ENCODE measurements at places on chromosomes 3 and 15. TPM values are rescaled to one million over a fixed set of nuclear protein-coding genes. Genes with fewer than 3 reads are reported as not detected.
A peak's percentile ranks its signal among the peaks of the same experiment; 100 is the strongest.

DNA sequence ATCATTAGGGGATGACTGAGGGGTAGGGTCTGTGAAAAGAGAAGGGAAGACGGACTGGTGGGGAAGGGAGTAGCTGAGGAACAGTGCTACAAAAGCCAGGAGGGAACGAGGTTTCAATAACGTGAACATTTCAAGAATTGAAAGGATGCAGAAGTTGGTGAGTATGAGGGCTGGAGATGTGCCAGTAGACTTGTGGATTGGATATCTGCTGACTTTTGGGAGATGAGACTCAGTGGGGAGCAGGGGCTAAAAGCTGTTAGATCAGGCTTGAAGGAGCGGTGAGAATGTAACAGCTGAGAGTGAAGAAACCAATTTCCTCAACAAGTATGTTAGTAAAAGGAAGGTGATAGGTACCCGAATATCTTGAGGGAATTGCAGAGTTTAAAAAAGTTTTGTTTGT, 65.2 kb downstream of the GTPBP8 start:
- no peak for DNase-seq

GRCh38 chr15:56587686-56588085, 122.7 kb upstream of the MNS1 start:
- DNase-seq = no peak

- DNase-seq = peak; percentile 73
Observed at GRCh38 chr15:66650433-66650832, 51.6 kb upstream of the SMAD6 start.

DNA sequence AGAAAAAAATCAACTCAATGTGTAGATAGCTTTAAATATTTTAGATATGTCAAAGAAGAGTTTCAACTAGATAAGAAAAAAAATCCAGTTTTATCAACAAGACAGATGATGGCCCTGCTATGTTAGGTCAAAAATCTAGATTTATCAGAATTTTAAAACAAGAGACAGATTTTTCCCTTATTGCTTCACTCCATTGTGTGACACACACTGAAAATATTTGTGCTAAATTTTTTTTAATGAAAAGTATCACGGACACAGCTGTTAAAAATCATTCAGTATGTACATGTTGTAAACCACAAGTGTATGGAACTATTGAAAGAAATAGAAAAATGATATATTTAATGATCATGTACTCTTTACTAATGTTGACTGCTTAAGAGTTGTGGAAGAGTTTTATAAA, 43.6 kb downstream of the FOXB1 start:
- DNase-seq = no peak

DNA sequence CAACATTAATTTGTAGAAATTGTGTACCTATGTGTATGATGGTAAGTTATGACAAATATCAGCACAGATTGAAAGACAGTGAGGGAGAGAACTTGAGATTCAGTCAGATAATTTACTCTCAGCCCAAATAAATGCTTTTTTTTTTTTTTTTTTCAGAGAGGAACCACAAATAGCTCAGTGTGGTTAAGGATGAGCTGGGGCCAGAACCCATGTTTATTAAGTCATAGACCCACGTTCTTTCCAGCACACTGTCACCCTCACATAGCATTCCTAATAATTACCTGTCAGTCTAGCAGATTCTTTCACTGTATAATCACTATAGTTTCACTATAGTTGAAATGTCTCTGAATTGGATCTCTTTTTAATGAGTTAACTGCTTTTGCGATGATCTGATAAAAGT, 246.1 kb downstream of the ZIC1 start:
- DNase-seq = no peak

COL7A1 gene
- total RNA-seq = 3.4 TPM

GRCh38 chr3:143222505-143222904, 102.9 kb downstream of the CHST2 start:
- DNase-seq = no peak

GRCh38 chr15:60476713-60477112, 2.2 kb downstream of the ICE2 start:
- DNase-seq = no peak

DNA sequence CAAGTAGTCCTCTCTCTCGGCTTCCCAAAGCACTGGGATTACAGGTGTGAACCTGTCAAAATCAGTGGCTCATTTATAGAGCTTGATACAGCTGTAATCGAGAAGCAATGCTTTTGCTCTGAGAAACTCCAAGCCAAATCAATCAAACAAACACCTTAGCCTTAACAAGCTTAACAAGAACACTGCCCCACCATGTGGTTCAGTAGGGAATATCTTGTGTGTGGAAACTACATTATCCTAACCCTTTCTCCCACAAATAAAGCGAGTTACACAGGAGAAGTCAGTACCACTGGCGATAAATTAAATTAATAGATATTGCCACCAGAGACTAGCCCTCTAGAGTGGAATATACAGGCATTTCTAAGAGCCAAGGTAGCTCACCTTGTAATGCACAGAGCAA, 13.9 kb downstream of the CDAN1 start:
- DNase-seq = no peak

DNA sequence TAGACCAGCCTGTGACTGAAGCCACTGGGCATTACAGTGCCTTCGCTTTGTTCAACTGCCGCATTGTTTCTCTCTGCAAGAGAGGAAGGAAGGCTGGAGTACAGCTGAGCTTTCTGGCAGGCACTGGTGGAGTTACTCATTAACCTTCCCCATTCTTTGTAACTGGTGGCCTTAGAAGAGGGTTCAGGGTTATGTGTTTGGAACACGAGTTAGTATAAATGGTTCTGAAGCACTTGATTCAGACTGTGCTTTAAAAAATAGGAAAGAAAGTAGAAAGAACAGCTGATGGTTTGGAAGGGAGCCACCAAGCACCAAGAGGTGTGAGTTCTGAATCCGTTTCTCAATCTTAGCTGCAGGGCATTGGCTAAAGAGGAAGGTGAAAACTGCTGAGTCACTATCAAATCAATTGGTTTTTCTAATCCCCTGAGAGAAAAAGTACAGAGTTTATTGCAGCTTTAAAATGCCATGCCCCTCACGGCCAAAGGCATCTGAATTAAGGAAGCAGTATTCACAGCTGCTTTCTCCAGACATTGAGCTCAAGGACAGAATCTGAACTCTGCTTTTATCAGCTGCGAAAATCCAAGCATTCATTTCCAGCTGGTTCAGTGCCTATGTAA, 3.6 kb downstream of the HGD start:
- DNase-seq = peak; percentile 69

- no peak for DNase-seq
Observed at GRCh38 chr3:42070524-42070923, 20.6 kb upstream of the TRAK1 start.

SLC22A13 gene
- total RNA-seq = 0.27 TPM

GRCh38 chr15:48177383-48177765, 721 bp downstream of the MYEF2 start:
- no peak for DNase-seq

- DNase-seq = no peak
Observed at GRCh38 chr3:32442766-32443165, 51.1 kb downstream of the CMTM7 start.

CFAP20DC gene
- total RNA-seq = 0.30 TPM

- no peak for DNase-seq
Observed at GRCh38 chr3:99867594-99868310, 50.1 kb downstream of the CMSS1 start.

DNA sequence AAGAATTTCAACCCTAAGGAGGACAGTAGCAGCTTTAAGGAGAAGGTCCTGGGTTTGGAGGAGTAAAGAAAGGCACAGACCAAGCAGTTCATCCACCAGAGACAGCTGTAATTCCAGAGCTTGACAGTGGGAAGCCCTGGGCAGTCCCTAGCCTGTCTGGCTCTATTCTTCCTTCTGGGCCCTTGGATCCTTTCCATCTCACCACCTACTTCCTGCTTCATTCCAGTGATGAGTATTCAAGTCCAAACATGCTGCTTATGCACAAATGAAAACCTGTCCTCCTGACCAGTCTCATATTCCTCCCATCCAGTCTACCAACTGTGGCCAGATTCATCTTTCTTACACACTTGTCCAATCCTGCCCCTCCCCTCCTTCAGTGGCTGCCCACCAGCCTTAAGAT, 171.4 kb downstream of the CNTN3 start:
- no peak for DNase-seq

DNA sequence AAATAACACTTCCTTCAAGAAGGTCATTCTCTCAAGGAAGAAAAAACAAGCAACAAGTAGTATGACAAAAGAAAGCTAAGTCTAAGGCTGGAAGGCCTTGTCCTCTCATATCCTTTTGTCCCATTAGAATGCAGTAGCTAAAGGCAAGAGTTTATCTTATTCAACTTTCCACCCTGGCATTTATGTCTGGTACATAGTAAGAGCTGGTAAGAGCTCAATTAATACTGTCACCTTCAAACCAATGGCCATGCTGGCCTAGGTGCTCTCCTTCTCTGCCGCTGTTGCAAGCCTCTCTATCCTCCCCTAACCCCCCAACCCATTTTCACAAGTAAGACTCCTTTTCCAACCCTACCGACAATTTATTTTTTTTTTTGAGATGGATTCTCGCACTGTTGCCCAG, 81.9 kb downstream of the LRRFIP2 start:
- DNase-seq = no peak

DNA sequence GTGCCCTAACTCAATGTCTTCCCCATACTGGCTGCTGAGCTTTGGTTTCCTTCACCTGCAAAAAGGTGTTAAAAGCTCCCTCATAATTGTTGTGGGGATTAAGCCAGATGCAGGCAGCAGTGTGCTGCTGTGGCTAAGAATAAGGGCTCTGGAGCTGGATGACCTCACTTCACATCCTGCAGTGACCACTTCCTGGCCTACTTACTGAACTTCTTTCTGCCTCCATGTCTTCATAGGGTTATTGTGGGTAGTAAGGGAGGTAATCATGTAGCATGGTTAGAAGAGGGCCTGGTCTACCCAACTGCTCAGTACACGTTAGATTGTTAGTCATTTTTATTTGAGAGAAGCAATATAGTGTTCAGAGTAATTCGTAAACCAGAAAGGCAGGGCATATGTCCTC, 18.4 kb downstream of the GYG1 start:
- DNase-seq = no peak

DNA sequence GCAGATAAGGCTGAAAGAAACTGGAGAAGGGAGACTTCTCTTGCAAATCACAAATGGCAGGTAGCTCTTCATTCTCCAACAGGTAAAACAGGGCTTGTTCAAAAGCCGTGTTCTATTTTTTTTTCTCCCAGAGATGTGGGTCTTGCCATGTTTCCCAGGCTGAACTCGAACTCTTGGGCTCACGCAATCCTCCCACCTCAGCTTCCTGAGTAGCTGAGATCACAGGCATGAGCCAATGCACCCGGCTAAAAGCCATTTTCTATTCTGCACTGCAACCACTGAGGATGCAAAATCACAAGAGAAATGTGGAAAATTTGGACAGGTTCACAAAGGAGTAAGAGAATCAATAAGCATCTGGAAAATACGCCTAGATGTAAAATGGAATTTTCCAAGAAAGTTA, 19.5 kb downstream of the EIF4E3 start:
- no peak for DNase-seq

DNA sequence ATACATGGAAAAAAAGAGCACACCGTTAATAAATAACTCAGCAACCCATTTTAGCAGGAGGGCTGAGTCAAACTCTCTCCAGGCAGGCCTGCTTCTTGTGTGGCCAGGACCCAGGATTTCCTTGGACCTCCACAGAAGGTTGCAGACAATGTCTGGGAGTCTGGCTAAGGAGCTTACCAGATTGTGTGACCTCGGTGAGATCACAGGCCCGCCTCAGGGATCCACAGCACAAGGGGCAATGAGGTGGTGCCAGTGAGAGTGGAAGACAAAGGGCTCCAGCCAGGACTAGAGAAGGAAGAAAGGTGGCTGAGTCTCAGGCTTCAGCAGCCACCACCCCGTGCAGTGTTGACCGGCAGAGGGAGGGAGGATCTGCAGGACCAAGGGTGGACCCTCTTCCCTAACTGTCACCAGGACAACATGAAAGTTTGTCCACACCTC, 32.2 kb upstream of the SEC22A start:
- no peak for DNase-seq

UBP1 gene
- total RNA-seq = 70.1 TPM

ZDHHC19 gene
- total RNA-seq = not detected

GRCh38 chr3:186828340-186828739, 14.2 kb upstream of the ADIPOQ start:
- DNase-seq = no peak

TASOR gene
- 29.4 TPM for total RNA-seq

DNA sequence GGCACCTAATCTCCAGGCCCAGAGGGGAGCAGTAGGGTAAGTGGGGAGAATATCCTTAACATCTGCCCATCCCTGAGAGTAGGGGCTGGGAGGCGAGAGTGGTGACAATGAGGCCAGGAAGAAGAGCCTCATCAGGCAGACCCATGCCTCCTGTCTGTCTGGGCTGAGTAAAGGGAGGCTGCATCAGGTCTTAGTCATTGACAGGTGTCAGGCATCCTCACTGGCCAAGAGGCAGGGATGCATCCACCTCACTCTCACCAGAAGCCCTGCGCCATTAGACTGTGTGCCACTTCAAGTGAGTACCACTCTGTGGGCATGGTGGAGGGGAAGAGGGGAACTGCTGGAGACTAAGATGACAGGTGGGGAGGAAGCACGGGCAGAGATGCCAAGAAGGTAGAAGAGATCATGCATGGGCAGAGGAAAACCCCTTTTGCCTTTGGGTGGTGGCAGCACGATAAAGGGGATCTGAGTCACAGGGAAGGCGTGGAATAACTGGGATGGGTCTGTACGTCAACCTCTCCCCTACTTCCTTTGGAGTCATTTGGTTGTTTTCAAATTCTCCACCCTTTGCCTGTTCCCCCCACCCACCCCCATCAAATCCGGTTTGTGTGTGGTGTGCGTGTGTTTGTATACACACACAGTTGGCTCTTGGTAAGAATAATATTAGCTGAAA, 14.1 kb downstream of the ANAPC13 start:
- no peak for DNase-seq

GRCh38 chr3:9416139-9416780, 18.8 kb downstream of the SETD5 start:
- DNase-seq = no peak

DNA sequence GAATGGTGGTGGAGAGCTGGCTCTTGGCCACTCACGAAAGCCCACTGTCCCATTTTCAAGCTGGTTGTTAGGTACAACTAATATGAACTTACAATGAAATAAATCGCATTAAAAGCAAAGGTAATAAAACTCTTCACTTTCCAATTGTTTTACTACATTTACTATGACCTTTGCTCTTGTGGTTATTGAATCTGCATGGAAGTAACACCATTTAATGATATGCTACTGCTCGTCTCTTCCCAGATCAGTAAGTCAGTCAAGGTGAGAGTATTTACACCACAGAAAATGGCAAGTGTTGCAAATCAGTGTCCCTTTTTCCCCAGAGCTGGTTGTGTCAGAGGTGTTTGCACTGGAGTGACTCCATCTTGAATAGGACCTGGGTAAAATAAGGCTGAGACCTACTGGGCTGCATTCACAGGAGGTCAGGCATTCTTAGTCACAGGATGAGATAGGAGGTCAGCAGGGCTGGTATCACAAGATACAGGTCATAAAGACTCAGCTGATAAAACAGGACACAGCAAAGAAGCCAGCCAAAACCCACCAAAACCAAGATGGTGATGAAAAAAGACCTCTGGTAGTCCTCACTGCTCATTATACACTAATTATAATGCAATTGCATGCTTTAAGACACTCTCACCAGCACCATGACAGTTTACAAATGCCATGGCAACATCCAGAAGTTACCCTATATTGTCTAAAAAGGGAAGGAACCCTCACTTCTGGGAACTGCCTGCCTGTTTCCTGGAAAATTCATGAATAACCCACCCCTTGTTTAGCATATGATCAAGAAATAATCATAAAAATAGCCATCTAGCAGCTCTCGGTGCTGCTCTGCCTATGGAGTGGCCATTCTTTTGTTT, 57.6 kb downstream of the FRMD4B start:
- DNase-seq = no peak

- no peak for DNase-seq
Observed at GRCh38 chr3:41033956-41034519, 165.3 kb upstream of the CTNNB1 start.
